H7 (cell line): ENCODE measurements at places on chromosomes 2 and 18.

GRCh38 chr2:241312082-241312481, 3.4 kb downstream of the HDLBP start:
- no peak for DNase-seq

GRCh38 chr2:33073018-33073417, 126.3 kb downstream of the LTBP1 start:
- DNase-seq: no peak

GRCh38 chr2:64720535-64721319, 67.0 kb upstream of the SERTAD2 start:
- no peak for DNase-seq

DNA sequence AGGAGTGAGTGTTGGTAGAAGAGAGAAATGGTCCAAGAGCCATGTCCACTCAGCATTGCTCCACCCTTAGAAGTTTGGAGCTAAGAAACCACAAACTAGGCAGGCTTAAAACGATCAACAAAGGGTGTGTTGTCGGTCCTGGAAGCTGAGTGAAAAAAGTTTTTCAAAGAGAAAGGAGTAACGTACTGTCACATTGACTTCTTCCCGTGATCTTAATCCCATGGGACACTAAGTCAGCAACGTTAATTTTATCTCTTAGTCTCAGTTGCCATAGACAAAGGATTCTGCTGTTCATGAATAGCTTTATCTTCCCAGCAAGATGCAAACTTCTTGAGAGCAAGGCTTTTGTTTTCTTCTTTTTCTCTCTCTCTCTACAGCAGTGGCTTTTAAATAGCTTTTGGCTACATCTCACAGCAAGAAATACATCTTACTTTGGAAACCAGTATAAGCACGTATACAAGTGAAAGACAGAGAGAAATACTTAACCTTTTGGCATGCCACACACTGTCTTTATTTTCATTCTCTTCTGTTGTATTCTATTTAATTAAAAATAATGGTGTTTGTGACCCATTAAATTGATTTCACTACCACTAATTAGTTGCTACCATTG, 377.4 kb downstream of the TGIF1 start:
- no peak for DNase-seq

DNA sequence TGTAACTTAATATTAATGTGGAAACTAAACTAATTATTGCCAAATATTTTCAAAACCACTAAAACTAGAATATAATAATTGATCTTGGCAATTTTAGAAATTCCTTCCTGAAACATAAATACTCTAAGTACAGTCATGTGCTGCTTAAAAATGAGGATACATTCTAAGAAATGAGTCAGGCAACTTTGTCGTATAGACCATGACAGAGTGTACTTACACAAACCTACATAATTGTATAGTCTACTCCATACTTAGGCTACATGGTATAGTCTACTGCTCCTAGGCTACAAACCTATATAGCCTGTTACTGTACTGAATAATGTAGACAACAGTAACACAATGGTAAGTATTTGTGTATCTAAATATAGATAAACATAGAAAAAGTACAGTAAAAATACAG, 27.6 kb downstream of the FEZ2 start:
- DNase-seq: no peak

GRCh38 chr18:58100154-58100553, 56.1 kb downstream of the NEDD4L start:
- no peak for DNase-seq

GRCh38 chr2:187655001-187655400, 100.8 kb upstream of the TFPI start:
- peak; percentile 7 for DNase-seq

- DNase-seq: no peak
Measured at GRCh38 chr2:216463148-216463547, 35.5 kb upstream of the RPL37A start.

DNA sequence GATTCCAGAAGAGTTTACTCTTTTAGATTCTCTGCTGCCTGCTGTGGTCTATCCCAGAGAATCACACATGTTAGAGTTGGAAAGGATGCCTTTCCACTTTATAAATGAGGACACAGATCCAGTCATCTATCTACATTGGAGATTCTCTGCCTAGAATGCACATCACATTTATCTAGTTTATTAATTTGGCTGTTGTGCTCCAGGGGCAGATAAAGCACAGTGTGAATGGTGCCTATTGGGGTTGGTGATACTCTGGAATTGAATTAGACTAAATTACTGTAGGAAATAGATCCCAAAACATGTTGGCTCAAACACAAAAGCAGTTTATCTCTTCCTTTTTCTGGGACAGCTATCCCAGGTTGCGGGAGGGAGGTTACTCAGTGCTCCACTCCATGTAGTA, 14.9 kb downstream of the SIX2 start:
- DNase-seq: no peak

DNA sequence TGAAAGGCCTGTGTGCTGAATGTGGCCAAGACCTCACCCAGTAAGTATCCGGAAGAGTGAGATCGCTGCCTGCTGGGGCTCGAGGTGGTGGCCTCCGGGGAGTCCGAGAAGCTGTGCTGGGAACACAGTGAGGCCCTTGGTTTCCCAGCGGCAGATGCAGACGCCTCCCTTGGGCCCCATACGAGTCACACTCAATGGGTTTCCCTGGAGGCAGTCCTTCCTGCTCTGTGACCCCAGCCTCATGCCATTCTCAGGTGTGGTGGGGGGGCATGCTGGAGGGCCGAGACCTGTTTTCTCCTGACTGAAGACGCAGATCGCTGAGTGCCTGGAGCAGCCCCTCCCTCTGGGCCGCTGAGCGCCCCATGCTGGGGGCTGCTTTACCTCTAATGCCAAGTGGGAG, 15.7 kb downstream of the CTDP1 start:
- peak; percentile 67 for DNase-seq

- DNase-seq: no peak
Measured at GRCh38 chr2:39153312-39153711, 32.5 kb upstream of the SOS1 start.

- no peak for DNase-seq
Measured at GRCh38 chr2:134287323-134287722, 33.5 kb downstream of the MGAT5 start.

DNA sequence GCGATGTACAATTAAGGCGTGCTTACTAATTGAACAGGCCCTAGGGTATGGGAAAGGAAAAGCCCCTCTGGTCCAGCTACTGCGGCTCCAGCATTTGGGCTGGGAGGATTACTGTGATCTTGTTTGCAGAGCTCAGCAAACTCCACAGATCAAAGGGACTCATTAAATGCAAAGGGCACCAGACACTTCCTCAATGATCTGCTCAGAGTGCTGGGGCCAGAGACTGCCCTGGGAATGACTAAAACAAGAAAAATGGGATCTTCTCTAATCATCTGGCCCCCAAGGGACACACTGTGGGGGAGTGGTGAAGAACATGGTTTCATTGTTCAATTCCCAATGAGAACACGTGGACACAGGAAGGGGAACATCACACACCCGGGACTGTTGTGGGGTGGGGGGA, 85.0 kb downstream of the MARCHF4 start:
- no peak for DNase-seq

- DNase-seq: peak; percentile 61
Measured at GRCh38 chr18:22711192-22711685, 221.9 kb upstream of the RBBP8 start.

GRCh38 chr2:202140522-202141252, 67.6 kb downstream of the KIAA2012 start:
- no peak for DNase-seq

- DNase-seq: no peak
Measured at GRCh38 chr2:45131587-45131986, 122.3 kb upstream of the SIX2 start.

DNA sequence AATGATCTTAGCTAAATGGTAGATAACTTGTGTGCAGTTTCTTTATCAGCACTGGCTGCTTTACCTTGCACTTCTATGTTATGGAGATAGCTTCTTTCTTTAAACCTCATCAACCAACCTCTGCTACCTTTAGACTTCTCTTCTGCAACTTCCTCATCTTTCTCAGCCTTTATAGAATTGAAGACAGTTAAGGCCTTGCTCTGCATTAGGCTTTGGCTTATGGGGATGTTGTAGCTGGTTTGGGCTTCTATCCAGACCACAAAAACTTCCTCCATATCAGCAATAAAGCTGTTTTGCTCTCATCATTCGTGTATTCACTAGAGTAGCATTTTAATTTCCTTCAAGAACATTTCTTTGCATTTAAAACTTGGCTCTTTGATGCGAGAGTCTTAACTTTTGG, 123.7 kb downstream of the PIK3C3 start:
- no peak for DNase-seq

GRCh38 chr2:64727843-64728463, 74.2 kb upstream of the SERTAD2 start:
- no peak for DNase-seq

DNA sequence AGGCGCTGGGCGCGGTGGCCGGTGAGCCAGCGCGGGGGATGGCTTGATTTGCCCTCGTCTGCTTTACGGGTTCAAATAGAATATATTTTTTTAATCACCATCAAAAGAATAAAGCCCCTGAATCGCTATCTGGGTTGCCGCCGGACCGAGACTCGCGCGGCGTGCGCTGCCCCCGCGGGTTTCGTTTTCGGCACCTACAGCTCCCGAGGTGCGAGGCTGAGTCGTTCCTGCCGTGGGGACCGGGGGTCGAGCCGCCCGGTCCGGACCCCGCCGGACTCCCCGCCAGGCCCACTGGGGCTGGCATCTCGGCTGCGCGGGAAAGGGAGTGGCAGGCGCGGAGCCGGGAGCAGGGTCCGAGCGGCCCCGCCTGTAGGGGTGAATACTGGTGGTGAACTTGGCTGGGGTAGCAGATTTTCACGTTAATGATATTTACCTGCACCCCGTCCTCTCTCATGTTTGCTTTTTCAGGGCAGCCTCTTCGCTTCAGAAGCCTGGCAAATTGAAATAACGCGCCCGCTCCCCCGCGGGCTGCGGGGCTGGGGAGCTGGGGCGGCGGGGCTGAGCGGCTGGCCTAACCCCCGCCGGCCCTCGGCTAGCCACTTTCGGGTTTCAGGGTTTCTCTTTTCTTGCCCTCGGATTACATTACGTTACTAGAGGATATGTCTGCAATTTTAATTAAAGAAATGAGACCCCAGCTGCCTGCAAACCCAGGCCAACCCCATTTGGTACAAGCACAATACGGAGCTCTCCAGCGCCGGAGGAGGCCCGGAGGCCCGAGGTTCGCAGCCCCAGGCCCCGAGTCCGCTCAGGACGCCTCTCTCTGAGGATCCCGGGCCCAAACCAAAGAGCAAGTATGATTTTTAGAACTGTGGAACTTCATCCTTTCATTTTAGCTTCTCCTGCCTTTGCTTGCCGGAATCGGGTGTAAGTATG, 1.7 kb upstream of the CELF4 start:
- peak; percentile 80 for DNase-seq

DNA sequence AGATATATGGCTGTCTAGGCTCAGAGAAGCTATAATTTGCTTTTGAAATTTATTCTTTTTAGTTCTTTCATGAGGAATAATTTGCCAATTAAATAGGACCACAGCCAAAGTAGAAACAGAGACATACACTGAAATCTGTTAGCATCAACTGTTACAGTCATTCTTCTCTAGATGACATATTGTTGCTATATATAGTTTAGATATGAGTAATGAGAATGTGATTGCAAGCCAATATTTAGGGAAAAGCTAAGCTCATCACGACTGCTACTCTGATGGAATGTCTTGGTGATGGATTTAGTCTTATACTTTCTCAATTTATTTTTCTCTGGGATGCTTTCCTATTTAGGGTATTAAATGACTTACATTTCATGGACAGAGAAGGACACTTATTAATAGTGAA, 259.1 kb downstream of the LNPK start:
- no peak for DNase-seq

DNA sequence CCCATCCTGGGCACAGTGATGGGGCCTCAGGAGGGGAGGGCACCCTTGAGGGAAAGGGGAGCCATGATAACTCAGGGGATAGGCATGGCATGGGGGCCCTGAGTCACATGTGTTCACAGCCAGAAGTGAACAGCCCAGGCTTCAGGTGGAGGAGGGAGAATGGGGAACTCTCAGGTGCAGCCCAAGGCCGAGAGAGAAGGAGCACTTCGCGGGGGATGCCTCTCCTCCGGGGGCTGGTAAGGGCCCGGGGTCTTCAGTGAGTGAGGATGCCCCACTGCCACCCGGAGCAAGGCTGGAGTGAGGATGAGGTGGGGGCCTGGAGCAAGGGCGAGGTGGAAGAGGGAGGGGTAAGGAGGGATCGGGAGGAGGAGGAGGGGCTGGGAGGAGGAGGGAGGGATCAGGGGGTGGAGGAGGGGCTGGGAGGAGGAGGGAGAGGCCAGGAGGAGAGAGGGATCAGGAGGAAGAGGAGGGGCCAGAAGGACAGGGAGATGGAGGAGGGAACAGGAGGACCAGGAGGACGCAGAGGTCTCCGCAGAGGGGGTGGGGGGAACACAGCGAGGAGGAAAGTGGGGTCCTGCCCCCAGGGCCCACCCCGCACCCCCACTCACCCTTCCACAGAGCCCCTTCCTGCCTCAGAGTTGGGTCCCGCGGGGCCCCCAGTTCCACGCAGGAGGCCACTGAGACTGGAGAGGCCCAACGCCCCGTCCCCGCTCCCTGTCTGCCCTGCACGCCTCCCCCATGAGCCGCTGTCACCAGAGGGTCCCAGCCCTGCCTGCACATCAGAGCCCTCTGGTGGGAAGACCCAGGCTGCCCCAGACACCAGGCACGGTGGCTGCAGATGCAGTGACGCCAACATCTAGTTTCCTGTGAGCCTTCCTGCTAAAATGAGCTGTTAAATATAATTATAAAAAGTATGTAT, 42.8 kb downstream of the RAMP1 start:
- DNase-seq: peak; percentile 78

GRCh38 chr2:137444970-137445369, 519.3 kb upstream of the HNMT start:
- no peak for DNase-seq

GRCh38 chr2:24945907-24946306, 25.8 kb downstream of the DNAJC27 start:
- no peak for DNase-seq

DNA sequence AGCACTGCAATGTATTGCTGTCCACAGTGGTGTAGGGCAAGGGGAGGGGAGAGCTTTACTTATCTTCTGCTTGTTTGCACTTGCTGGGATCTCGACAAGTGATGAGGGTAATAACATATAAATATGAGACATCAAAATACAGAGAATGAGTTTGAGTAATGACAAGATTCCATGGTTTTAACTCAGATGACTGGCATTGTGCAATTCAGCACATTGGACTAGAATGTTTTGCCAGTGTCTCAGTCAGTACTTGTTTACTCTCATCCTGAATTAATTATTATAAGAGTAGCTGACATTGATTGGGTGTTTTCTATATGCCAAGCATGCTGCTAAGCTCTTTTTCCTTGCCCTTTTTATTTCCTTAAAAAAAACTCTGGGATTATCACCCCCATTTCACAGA, 306.7 kb upstream of the MMADHC start:
- DNase-seq: no peak

DNA sequence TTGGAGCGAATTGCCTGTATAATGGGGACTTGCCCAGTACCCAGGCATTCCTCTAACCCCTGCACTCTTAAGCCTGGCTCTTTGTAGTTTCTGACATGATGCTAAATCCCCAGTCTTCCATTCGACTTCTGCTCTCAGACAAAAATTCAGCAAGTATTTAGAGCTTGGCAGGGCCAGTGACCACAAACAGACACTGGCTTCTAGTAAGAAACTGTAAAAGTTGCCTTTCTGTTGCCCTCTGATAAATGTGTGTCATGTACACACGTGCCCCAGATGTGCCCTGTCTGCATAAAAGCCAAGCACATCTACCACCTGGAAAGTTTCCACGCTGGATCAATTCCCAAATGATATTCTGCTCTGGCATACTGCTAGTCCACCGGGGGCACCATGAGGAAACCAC, 18.0 kb downstream of the PAX3 start:
- no peak for DNase-seq

- no peak for DNase-seq
Measured at GRCh38 chr2:198063242-198063641, 258.8 kb downstream of the PLCL1 start.

GRCh38 chr18:36717422-36718110, 111.2 kb downstream of the TPGS2 start:
- DNase-seq: no peak
